ENCODE measurements at places on chromosomes 6 and 20.

GRCh38 chr6:164098857-164099267 is 684.3 kb downstream of the QKI start:
- DNase-seq: no peak

- no peak for DNase-seq
Measured at GRCh38 chr6:6379573-6379972, 59.1 kb upstream of the F13A1 start.

GRCh38 chr20:33443006-33443511 is 504 bp downstream of the SNTA1 start:
- no peak for DNase-seq

GRCh38 chr6:41451515-41452163 is 94.5 kb upstream of the FOXP4 start:
- DNase-seq: no peak

- DNase-seq: no peak
Measured at GRCh38 chr6:97049253-97050011, 124.9 kb downstream of the KLHL32 start.

GRCh38 chr6:121755485-121755884 is 320.0 kb downstream of the GJA1 start:
- no peak for DNase-seq

- no peak for DNase-seq
Measured at GRCh38 chr6:81925201-81925600, 172.7 kb upstream of the TENT5A start.

DNA sequence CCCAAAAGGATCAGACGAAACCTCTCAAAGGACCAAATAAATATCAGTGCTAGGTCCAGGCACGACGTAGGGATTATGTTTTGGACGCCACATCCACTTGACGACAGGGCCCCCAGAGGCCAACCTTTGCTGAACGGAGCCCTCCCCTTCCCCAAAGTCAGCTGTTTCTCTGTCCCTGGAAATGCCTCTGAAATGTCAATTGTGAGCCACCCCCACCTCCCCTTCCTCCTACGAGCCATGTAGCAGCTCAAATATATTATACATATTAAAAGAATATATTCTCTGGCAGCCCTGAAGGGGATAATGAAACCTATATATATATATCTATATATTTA is 39.6 kb upstream of the BLCAP start:
- no peak for DNase-seq

- DNase-seq: no peak
Measured at GRCh38 chr6:1499777-1500176, 109.9 kb upstream of the FOXC1 start.

- no peak for DNase-seq
Measured at GRCh38 chr20:58984691-58985090, 3.6 kb downstream of the NELFCD start.

GRCh38 chr20:8627340-8628004 is 441.4 kb upstream of the PLCB4 start:
- no peak for DNase-seq

GRCh38 chr20:1848373-1848772 is 46.8 kb upstream of the SIRPA start:
- DNase-seq: no peak

- DNase-seq: no peak
Measured at GRCh38 chr6:128504003-128504654, 16.3 kb downstream of the PTPRK start.

- DNase-seq: no peak
Measured at GRCh38 chr6:31190488-31190887, 20.0 kb upstream of the POU5F1 start.

GRCh38 chr20:33784225-33784624 is 26.9 kb upstream of the CHMP4B start:
- DNase-seq: no peak

- DNase-seq: no peak
Measured at GRCh38 chr6:56949925-56950495, 4.9 kb upstream of the BEND6 start.

DNA sequence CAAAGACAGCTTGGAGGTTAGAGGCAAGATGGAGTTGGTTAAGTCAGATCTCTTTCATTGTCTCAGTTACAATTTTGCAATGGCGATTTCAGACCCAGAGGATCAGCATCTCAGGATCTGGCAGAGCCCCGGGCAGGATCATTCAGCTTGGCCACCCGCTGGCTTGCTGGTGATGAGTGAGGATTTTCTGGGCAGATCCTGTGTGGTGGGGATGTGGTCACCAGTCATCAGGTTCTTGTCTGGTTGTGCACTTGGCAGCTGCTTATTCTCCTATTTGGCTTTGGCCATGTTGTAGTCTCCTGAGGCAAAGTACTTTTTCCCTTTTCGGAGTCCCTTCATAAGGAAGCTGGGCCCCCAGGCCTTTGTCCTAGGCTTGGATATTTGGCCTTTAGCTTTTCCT is 953.9 kb downstream of the KIF16B start:
- no peak for DNase-seq

- no peak for DNase-seq
Measured at GRCh38 chr6:132458887-132459604, 53.9 kb downstream of the STX7 start.

- DNase-seq: no peak
Measured at GRCh38 chr6:113565306-113565705, 291.8 kb upstream of the MARCKS start.

DNA sequence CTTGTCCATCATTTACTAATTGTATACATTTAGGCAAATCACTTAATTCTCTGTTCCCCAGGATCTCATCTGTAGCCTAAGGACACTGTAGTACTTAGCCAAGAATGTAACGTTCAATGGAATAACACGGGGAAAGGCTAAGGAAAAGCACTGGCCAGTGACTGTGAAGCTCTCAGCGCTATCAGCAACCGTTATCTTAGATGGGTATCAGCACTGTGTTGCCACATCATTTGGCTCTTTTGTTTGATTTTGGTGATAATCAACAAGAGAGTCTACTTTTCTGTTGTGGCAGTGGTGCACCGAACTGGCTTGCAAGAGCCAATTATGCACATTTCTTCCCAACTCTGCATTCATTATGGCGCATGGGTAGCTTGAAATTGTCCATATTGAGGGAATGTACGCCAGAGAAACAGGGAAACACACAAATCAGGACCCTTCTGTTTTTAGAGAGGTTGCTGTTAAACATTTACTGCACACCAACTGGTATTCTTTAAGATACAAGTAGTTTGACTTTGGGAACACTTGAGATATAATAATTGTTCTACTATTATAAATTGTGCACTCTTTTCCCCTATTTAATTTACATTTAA is 93.7 kb upstream of the C6orf118 start:
- no peak for DNase-seq

- no peak for DNase-seq
Measured at GRCh38 chr6:106466211-106466610, 105.7 kb downstream of the CRYBG1 start.

DNA sequence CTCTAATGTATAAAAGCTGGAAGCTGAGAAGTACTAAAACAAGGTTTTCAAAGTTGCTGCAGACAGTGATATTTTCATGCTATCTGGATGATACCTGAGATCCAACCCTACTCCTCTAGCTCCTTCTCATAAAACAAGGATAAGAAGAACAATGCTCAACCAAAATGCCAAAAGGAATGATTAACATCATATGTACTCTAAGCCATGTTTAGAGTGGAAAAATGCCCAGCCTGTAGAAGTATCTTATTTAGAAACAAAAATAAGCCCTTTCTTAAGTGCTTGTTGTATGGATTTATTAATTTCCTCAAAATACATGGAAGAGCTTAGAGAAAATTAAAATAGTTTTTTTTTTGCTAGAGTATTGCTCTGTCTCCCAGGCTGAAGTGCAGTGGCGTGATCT is 23.7 kb downstream of the ECHDC1 start:
- DNase-seq: no peak

GRCh38 chr20:59583428-59584277 is 20.7 kb upstream of the PHACTR3 start:
- no peak for DNase-seq

GRCh38 chr6:41488433-41489119 is 57.6 kb upstream of the FOXP4 start:
- DNase-seq: no peak

DNA sequence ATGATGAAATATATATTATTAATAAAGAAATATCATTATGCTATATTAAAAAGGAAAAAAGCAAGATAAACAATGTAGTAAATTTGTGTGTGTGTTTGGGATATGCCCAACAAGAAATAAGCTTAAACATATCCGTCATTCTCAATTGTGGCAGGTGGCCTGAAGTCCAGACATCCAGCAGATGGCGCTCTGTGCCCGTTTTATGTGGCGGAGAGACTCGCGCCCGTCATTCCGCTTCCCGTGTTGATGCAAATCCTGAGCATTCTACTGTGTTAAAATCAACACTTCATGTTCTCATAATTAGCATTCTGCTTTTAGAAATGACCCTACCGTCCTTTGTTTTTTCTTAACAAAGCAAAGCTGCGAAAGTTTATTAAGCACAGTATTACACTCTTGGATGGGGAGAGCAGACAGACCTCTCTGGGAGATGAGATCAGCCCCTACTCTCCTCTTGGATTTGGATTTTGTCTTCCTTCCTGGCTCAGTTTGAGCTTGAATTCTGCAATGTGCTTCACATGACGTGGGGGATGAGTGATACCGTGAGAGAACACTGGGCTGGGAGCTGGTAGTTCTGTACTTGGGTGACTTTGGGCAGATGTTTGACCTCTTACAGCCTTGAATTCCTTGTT is 125.8 kb downstream of the MCHR2 start:
- DNase-seq: peak; percentile 58

GRCh38 chr6:89987140-89987539 is 92.9 kb downstream of the GJA10 start:
- DNase-seq: no peak

GRCh38 chr6:106648651-106649308 is 19.4 kb downstream of the QRSL1 start:
- no peak for DNase-seq
